Bronchial epithelial cell (primary cell): ENCODE measurements at places on chromosomes 1 and 21. TPM values are rescaled to one million over a fixed set of nuclear protein-coding genes. Genes with fewer than 3 reads are reported as not detected.

TACSTD2 gene
- total RNA-seq, result 124 and 246 TPM in 2 replicates

C8A gene
- total RNA-seq, result not detected in 2 replicates

GSTM5 gene
- not detected in 2 replicates for total RNA-seq

PTGER3 gene
- under 0.01 TPM in 2 replicates for total RNA-seq

OR2G6 gene
- not detected in 2 replicates for total RNA-seq

SLC6A9 gene
- total RNA-seq, result 13.4 and 21.9 TPM in 2 replicates

CTSE gene
- not detected in 2 replicates for total RNA-seq

LAMTOR2 gene
- total RNA-seq, result 46.6 and 74.6 TPM in 2 replicates

RUNX3 gene
- 0.13 and 0.26 TPM in 2 replicates for total RNA-seq

MARCKSL1 gene
- total RNA-seq, result 3.2 and 4.2 TPM in 2 replicates

ZBTB7B gene
- 46.1 and 112 TPM in 2 replicates for total RNA-seq

ID3 gene
- total RNA-seq, result 36.5 and 47.4 TPM in 2 replicates

RGS16 gene
- 3.5 and 3.7 TPM in 2 replicates for total RNA-seq

TEDDM1 gene
- not detected in 2 replicates for total RNA-seq

KCNE2 gene
- total RNA-seq, result not detected in 2 replicates

SPOCD1 gene
- total RNA-seq, result 1.1 and 4.9 TPM in 2 replicates

KRTAP11-1 gene
- total RNA-seq, result not detected in 2 replicates

KLF17 gene
- not detected in 2 replicates for total RNA-seq
